NCI-H1417 treated with DMSO at 0.1 percent for 48 hours (cell line): ENCODE measurements at places on chromosomes 16 and 17.

GRCh38 chr16:9094011-9094846 lies 2.8 kb downstream of the HAPSTR1 start:
- no peak for DNase-seq

- no peak for DNase-seq
Observed at GRCh38 chr16:49733313-49734009, 122.5 kb downstream of the ZNF423 start.

DNA sequence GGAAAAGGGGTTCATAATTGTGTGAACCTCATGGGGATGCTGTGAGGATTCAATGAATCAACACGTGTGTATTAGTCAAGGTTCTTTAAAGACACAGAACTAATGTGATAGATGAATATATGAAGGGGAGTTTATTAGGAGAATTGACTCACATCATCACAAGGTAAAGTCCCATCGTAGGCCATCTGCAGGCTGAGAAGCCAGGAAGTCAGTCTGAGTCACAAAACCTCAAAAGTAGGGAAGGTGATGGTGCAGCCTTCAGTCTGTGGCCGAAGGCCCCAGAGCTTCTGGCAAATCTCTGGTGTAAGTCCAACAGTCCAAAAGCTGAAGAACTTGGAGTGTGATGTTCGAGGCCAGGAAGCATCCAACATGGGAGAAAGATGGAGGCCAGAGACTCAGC lies 413.4 kb downstream of the CDH13 start:
- no peak for DNase-seq

DNA sequence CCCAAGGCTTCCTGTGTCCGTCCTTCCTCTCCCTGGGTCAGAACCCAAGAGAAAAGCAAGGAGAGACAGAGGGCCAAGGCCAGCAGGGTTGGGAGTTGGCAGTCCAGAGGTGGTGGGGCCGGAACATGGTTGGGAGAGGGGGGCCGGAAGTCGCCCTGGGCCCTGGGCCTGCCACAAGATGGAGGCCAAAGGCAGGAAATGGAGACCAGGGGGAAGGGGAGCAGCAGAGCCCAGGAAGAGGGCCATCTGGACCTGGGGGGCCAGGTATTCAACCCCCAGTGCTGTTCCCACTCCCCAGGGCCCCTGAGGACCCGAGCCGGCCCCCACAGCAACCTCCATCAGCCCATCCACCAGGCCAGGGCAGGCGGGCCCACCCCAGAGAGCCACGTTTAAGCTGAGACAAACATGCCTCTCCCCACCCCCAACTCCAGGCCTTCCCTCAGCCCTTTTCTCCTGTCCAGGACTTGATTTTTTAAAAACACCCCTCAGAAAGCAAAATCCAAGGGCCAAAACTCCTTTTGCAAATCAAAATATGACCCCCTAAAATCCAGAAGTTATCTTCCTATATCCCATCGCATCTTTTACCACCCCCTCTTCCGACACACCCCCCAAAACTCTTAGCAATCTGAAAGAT lies 4.4 kb upstream of the BCL6B start:
- no peak for DNase-seq

GRCh38 chr16:46807336-46807735 lies 23.6 kb downstream of the C16orf87 start:
- no peak for DNase-seq

DNA sequence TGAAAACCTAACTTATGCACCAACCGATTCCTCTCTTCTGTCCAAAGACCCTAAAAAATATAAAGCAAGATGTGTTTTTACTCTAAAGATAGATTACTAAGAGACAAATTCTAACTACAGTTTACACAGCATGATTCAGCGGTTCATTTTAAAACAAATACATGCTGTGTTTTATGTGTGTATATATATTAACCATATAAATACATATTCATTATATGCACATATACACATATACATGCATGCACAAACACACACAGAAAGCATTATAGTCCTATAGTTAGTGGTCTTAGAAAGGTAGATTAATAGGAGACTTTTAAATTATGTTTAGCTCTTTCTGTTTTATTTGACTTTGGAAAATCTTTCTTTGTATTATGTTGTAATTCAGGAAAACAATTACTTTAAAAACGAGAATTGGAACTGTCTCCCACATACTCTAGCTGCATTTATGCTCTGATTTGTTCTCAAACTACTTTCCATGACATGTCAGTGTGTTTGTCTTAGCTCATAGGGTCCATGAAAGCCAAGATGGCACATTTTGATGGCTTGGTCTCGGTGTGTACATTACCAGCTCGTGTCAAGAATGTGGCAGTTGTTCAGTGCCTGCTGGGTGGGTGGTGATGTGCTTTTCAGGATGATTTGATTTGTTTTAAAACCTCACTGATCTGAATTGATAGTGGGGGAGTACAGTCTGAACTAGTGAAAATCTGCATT lies 548.8 kb upstream of the SALL1 start:
- DNase-seq, result no peak

GRCh38 chr17:37824534-37825485 lies 80.0 kb upstream of the HNF1B start:
- no peak for DNase-seq

- DNase-seq, result no peak
Observed at GRCh38 chr17:40354221-40355122, 10.1 kb downstream of the GJD3 start.

- DNase-seq, result no peak
Observed at GRCh38 chr17:8647956-8648355, 17.4 kb upstream of the MYH10 start.

DNA sequence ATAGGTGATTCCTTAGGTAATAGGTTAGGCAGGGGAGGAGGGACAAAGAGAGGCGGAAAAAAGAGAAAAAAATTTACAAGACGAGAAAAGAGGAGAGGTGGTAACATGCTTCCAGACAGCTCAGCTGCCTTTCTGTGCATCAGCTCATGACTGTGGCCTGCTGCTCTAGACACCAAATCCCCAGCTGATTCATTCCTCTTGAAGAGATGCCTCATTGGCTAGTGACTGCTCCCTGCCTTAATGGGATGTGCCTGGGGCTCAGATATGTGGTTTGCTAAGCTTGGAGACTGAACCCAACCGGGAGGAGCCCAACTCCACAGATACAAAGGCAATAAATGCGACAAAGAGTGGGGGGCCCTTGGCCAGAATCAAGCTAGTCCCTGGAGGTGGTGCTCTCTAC lies 105.9 kb upstream of the FAM20A start:
- DNase-seq, result no peak
